Dorsolateral prefrontal cortex (tissue), 122 donors: ENCODE measurements at places on chromosomes 2 and 18. TPM values are rescaled to one million over a fixed set of nuclear protein-coding genes. Genes with fewer than 3 reads are reported as not detected.

The DUSP2 gene
- total RNA-seq = 9.5 TPM

- peak; percentile 77 for DNase-seq
Measured at GRCh38 chr2:84970868-84971509, at the start of gene KCMF1. Gene KCMF1 (plus strand): TSS chr2:84971161. CDS start chr2:84971452, 291 bp downstream.

DNA sequence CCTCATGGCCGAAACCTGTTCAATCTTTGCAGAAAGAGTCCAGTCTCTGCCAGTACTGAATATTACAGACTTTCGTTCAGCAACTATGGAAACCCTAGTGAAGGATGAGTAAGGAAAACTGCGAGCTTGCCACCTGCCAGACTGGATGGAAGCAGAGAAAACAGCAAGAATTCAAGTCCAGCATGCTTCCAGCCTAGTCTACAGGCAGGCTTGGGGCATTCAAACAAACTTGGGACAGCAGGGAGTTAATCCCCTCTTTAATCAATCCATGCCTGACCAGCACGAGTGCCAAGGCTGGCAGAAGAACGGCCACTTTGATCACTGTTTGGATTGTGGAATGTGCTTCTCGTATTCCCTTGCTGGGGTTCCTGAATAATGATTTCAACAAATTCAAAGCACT is 145.2 kb downstream of the EPHA4 start:
- no peak for DNase-seq

DNA sequence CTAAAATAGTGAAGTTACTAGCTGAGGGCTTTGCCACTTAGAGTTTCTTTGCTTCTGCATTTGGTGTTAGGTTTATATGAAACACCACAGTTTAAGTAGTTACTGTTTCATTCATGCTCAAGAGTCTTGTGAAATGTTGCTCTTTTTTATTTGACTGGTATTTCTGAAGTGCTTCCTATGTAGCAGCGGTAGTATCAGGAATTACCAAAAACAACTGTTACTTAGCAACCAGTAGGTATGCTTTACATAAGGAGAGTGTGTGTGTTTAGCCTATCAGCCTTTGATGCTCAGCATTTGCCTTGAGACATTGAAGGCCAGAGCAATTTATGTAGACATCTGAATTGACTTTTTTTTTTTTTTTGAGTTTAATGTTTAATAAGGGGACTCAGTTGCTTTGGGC is 3.6 kb downstream of the DIS3L2 start:
- no peak for DNase-seq

DNA sequence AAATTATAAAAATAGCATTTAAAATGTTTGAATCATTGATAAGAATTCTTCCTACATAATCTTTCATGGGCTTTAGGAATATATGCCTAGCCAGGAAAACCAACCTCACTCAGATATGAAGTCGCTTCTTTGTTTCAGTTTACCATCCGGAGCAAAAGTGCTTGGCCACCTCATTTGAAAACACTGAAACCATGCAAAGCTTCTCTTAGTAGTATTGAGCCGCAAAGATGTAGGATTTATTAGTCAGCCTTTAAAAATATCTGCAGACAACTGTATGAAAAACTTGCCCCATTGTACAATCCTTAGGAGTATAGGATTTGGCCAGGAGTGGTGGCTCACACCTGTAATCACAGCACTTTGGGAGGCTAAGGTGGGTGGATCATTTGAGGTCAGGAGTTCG is 24.3 kb upstream of the GPD2 start:
- DNase-seq = no peak

The FASTKD1 gene
- total RNA-seq = 51.1 TPM

The CFAP221 gene
- 29.3 TPM for total RNA-seq
